ENCODE measurements at places on chromosomes 5 and 9.

DNA sequence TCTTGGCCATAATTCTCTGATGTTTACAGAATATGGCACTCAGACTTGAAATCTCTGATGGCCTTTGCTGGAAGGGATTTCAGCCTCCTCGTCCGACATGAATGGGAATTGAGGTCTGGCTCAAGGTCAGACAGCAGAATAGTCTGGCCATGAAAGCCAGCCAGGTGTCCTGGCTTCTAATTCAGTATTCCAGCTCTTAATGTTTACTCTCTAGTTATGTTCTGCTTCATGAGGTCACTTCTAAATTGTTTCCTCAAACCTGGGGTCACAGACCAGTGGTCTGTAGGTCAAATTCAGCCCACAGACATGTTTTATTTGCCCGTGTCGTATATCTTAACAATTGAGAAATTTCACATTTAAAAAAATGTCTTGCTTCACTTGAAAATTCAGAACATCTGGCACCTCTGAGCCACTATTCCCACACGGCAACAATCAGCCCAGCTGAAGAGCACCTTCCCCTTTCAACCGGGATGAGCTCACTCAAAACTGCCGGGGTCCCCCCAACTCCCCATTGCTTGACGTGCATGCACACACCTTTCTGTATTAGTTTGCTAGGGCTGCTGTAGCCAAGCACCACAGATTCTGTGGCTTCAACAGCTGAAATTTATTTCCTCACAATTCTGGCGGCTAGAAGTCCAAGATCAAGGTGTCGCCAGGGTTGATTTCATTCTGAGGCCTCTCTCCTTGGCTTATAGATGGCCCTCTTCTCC lies 243.5 kb downstream of the ENC1 start:
- no peak for DNase-seq

GRCh38 chr5:83485842-83486241 lies 14.3 kb downstream of the VCAN start:
- no peak for DNase-seq

DNA sequence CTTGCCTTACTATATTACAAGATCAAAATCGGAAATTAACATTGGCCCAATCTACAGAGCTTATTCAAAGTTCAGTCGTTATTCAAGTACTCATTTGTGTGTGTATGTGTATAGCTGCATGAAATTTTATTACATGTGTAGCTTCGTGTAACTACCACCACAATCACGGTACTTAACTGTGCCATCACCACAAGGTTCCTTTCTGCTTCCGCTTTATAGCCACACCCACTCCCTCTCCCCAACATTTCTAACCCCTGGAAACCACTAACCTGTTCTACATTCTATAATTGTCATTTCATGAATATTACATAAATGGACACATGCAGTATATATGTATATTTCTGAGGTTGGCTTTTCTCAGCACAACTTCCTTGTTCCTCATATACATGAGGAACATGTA lies 4.0 kb upstream of the TEX48 start:
- no peak for DNase-seq

DNA sequence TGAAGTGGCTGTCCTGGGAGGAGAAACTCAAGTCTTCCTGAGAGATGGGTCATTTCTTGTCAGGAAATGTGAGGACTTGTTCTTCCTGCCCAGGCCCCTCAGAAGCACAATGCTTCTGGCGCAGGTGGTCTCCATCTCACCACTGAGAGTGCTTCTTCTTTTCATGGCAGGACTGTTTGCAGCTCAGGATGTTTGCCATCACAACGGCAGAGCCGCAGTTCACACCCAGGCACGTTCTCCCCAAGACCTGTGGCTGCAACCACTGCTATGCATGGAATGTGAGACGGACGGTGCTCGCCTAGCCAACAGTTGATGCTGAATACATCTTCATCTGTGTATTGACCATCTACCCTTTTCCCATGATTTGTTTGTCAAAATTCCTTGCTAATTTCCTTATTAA lies 216.3 kb downstream of the GADD45G start:
- no peak for DNase-seq

DNA sequence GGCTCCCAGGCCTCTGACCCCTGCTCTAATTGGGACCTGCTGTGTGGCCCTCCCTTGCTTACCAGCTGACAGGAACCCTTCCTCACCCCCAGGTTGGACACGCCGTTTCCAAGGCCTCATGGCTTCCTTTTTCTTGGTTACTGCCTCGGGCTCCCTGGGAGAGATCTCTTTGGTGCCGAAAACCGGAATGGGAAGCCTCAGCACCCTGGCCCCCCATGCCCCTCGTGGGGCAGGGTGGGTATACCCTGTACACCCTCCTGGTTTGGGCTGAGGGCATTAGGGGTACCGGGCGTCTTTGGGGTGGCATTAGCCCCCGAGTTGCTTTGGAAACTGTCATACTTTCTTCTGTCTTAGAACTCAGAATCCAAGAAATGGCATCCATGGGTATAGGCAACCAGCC lies 10.1 kb upstream of the LRRC14B start:
- no peak for DNase-seq

DNA sequence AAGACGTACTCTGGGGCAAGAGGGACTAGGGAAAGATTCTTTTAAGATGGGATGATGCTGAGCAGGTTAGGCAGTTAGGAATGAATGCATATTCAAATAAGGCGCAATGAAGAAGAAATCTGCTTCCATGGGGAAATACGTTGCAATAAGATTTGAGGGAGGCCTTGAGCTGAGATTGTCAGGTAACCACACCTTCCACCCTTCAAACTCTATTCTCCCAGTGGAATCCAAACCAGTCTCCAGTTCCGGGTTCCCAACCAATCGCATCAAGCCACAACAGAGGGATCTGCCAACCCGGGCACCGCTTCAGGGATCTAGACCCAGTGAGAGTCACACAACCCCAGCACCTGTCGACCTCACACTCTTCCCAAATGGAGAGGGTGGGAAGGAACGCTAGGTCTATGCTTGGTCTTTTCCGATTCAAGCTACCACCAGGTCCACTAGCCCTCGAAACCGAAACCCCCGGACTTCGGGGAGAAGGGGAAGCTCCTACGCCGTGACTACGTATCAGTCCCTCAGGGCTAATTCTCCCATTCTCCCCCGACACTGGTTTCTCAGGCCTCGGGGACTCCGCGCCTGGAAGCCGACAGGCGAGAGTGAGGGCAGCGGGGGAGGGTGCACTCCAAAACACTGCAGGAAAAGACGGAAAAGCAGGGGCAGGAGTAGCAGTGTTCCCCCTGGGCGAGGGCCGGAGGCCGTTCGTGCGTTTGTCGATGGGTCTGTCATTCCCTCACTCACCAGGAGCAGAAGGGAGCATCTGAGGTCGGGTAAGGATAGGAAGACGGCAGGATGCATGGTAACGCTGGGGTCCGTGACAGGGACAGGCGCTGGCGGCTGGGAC lies 534 bp downstream of the ERP44 start:
- DNase-seq, result peak; percentile 14

DNA sequence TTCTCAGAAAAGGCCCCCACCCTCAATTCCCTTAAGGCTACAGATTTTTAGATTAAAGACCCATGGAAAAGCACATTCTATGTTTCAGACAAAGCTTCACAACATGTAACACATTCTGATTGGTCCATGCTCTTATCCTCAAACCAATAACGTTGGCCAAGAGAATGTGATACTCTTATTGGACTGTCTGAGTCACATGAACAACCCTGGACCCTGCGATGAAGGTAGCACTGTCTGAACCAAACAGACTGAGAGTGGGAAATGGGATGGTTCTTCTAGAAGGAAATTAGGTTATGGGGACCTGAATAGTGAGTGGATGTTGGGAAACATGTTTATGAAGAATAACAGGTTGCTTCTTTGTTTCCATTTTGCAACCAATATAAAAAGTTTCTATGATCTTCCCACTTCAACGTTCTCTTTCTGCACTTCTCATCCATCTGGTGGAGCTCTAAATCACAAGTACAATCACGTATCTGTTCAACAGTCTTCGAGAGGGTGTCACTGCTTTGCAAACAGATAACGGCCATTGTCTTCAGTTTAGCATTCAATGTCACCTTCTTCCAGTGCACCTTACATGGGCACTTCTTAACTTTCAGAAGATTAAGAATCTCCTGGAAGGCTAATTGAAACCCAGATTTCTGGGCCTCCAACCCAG lies 81.6 kb downstream of the PTCH1 start:
- no peak for DNase-seq

- no peak for DNase-seq
These were observed 13.1 kb upstream of the IFNA14 start for GRCh38 chr9:21252721-21253547.

GRCh38 chr5:42583322-42583721 lies 160.1 kb downstream of the GHR start:
- peak; percentile 5 for DNase-seq

All from activated T-cell treated with anti-CD3 and anti-CD28 coated beads for 24 hours (primary cell).